ENCODE measurements at places on chromosomes 4 and X.

DNA sequence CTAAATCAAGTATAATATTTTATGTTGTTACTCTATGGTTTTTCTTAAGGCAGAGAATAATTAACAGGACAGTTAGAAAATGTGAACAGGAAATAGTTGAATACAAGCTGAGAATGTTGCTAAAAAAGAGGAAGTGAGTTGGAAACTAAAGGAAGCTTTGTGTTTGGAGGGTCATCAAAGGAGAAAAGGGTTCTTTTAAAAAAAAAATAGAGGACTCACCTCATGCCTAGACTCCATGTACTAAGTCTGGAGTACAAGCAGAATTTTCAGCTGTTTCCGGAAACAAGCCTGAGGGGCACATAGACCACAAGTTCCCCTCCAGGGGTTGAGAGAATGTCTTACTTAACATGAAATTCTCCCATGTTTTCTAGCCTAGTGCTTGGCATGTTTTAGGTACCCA is 20.1 kb upstream of the MAP7D3 start:
- DNase-seq = no peak

DNA sequence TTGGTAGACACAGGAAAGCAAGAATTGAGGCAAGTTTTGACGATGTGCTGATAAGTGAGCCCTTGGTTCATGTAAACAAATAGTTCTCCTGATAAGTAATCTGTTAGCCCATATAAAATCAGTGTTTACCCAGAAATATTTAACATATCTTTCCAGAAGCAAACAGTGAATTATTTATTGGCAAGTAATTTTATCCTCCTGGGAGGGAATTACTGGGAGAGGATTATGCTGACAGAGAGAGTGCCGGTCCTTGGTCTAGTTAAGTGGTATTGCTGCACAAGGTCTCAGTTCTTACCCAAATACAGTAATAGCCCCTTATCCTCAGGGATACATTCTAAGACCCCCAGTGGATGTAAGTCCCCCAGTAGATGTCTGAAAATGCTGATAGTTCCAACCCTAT is 315.4 kb downstream of the CCSER1 start:
- DNase-seq = no peak

DNA sequence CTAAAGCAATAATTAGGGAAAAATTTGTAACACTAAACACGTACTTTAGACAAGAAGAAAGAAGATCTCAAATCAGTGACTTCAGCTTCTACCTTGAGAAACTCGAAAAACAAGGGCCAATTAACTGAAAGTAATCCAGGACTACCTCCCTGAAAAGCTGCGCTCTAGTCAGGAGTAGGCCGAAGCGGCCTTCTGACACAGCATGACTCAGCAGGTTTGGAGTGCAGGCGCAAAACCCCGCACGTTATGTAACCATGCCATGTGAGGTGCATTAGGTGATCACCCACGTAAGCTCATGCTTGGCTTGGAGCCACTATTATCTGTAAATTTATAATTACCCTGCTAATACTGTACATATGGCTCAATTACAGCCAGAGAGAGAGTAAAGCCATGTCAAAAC is 52.8 kb upstream of the CCDC149 start:
- DNase-seq = no peak

DNA sequence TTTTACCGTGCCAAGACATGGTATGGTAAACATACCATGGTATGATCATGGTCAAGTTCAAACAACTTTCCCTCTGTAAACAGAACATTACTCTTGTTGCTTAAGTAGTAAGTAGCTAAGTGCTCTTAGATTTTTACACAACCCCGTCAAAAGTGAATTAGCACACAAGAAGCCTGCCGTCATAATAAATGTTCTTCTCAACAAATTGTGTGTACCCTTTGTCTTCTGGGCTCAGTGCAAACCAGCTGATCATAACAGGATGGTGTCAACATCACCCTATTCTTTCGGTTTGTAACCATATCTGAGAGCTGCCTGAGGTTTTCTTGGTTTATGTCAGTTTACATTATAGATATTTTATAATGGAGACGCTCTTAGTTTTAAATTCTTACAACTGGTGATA is 28.8 kb downstream of the MSL3 start:
- DNase-seq = peak; percentile 0

GRCh38 chr4:83282049-83282535 is 2.5 kb downstream of the COQ2 start:
- DNase-seq = peak; percentile 19

DNA sequence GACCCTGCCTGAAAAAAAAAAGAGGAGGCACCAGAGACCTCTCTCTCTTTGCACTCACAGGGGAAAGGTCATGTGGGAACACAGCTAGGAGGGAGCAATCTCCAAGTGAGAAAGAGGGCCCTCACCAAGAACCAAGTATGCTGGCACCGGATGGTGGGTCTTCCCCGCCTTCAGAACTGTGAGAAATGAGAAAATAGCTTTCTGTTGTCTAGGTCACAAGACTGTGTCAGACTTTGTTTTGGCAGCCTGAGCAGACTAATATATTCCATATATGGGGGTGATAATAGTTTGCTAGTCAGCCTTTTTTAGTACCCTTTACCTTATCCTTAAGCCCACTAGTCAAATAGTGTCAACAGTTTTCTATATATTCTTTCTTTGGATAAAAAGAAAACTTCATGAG is 193.0 kb downstream of the TRIML1 start:
- DNase-seq = no peak

DNA sequence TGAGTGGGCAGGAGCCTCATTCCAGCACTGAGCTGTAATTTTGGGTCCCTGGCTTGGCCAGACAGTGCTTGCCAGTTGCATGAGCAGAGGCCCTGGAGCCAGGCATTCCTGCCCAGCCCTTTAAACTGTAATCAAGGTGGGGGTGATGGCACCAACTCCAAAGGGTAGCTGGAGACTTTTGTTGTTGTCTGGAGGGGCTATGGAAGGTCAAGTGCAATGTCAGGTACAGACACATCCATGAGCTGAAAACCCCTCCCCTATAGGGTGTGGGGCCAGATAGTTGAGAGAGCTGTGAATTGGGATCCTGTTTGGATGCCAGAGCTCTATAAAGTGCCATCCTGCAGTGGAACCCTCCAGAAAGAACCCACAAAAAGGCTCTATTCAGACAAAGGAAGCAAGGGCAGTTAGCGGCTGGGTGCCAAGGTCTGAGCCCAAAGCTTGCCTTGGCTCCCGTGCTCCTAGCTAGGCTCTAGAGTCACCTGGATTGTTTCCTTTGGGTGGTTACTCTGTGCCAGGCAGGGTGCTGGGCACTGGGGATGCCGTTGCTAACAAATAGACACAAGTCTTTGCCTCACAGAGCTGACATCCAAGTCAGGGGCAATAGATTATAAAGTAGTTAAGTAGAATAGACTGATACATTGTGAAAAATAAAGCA is 163.0 kb downstream of the EFNB1 start:
- DNase-seq = no peak

- no peak for DNase-seq
Measured at GRCh38 chr4:101933855-101934254, 143.3 kb downstream of the BANK1 start.

DNA sequence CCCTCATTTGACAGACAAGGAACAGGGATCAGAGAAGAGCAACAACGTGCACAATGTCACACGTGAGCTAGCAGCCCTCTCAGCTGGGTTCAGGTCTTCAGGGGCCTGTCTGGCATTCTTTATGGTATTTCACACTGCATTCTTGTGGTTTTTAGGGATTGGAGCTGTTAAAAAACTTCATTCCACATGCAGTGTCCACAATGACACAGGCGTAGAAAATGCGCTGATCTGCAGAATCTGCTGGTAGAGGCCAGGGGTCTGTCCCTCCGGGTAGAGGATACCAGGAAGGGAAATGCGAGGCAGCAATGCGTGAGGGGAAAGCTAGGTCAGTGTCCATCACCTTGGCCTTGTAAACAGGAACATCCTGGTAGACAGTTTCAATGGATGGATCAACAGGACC is 36.6 kb downstream of the MAP7D3 start:
- DNase-seq = no peak

DNA sequence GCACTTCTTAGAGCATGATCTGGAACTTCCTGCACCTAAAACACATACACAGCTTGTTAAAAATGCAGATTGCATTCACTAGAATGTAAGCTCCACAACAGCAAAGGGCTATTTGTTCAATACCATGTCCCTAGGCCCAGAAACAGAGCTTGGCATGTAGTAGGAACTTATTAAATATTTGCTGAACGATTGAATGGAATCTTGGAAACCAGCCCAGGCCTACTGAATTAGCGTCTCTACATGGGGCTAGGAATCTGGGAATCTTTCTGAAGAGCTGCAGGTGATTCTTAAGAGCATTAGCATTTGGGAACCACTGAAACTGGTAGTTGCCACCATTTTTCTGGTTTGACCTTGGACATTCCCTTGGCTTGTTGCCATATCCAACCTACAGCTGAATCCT is 234.1 kb downstream of the STIM2 start:
- DNase-seq = no peak

DNA sequence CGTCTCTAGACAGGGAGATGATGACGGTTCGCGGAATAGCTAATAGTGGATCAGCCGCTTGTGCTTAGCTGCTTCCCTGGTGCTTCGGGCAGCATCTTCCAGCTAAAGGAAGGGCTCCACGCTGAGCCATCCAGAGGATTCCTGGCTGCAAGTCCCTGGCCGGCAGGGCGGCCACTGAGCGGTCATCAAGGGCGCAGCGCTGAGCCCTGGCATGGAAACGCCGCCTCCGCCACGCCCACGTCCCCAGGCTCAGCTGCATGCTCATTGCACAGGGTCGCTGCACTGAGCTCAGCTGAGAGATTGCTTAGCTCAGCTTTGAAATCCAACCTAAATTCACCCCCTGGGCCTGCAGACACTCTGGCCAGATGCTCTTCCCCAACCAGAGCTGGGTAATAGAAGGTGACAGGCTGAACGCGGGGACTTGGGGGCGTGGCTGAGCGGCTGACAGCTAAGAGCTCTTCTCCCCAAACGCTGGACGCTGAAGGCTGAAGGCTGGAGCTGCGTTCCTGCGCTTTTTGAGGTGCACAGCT is 118.2 kb upstream of the KIT start:
- DNase-seq = peak; percentile 40

DNA sequence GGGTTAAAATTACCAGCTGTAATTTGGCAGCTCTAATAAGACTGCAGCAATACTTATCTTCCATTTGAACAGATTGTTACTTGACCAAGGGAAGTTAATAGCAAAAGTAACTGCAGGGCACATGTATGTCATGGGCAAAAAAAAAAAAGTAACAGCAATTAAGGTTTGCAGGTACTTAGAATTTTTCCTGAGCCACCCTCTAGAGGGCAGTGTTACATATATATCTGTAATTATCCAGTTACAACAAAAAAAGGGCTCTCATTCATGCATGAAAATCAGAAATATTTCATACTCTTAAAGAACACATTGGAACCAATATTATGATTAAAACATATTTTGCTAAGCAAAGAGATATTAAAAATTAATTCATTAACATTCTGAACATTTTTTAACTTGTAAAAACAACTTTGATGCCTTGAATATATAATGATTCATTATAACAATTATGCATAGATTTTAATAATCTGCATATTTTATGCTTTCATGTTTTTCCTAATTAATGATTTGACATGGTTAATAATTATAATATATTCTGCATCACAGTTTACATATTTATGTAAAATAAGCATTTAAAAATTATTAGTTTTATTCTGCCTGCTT is 25.1 kb downstream of the XIAP start:
- no peak for DNase-seq

- no peak for DNase-seq
Measured at GRCh38 chr4:113103556-113103955, 54.1 kb downstream of the ANK2 start.

GRCh38 chrX:37371578-37371991 is 22.4 kb downstream of the PRRG1 start:
- DNase-seq = no peak

DNA sequence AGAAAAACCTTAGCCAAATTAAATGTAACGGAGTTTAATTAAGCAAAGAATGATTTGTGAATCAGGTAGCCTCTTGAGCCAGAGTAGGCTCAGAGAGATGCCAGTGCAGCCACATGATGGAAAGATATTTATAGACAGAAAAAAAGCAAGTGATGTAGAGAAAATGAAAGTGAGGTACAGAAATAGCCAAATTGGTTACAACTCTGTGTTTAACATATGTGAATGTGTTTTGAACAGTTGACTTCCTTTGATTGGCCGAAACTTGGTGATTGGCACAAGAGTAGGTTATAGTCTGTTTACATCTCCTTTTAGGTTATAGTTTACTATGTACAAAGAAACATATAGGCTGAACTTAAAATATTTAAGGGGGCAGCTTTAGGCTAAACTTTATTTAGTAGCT is 459.9 kb upstream of the BOD1L1 start:
- DNase-seq = no peak

DNA sequence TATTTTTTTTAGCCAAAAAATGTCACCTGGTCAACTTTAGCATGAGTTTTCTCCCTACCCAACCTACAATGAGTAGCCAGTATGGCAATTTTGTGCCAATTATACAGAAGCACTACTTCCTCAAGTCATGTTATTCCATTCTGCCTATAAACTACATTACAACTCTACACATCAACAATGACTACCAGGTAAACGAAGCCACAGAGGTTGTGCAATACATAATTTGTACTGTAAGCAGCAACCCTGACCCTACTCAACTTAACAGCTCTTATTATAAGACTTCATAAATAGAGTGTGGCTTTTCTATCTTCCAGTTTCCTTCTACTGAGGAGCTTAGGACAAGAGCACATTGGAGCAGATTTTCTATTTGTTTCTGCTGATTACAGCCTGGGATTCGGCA is 160.5 kb downstream of the HS3ST1 start:
- DNase-seq = no peak

GRCh38 chr4:79073471-79073870 is 134.2 kb upstream of the PAQR3 start:
- DNase-seq = no peak

GRCh38 chr4:168685136-168685809 is 188.4 kb downstream of the PALLD start:
- DNase-seq = no peak

DNA sequence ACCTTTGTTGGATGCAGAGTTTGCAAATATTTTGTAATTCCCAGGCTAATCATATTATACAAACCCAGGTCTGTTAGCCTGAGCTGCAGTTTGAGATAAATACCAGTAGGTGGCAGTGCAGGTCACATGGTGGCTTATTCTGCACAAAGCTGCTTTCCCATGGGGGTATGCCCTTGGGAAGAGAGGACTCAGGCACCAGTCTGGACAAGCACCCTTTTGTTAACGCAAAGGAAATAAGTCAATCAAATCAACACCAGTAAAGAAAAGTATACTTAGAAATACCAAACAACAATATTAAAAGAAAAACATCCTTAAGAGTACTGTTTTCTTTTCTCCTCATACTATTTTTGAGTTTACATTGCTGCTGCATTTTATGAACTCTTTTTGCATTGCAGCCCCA is 389.0 kb upstream of the ZFP42 start:
- no peak for DNase-seq

DNA sequence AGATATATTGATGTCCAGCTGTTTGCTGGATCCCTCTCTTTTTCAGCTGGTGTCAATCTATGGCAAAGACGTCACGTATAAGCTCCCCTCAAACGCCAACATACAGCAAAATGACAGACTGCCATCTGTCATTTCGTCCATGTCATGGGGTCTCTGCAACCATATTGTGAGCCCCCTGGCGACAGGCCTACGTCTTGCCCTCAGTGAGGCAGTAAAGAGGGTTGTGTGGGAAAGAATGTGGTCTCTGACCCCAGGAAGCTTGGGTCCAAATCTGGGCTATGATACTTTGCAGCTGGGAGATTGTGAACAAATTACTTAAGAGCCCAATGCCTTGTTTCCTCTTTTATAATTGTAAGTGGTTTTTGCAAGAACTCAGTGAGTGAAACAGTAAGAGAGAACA is 7.4 kb downstream of the SUPT20HL2 start:
- DNase-seq = no peak
